Panc1 (cell line): ENCODE measurements at places on chromosomes 2 and 18. TPM values are rescaled to one million over a fixed set of nuclear protein-coding genes. Genes with fewer than 3 reads are reported as not detected.

GLI2 gene
- 6.2 TPM for total RNA-seq

DNA sequence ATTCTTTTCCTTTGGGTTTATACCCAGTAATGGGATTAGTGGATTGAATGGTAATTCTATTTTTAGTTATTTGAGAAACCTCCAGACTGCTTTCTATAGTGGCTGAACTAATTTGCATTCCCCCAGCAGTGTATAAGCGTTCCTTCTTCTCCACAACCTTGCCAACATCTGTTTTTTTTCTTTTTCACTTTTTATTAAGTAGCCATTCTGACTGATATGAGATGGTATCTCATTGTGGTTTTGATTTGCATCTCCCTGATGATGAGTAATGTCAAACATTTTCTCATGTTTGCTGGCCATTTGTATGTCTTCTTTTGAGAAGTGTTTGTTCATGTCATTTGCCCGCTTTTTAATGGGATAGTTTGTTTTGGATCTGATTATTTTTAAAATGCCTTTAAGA lies 64.1 kb upstream of the MEIS1 start:
- no peaks in the 10 kb centered on the region; the same call in 1 of the 2 replicates for H3K27me3 ChIP-seq
- H3K27ac ChIP-seq, result no peak overlapping the region
- H3K4me3 ChIP-seq, result no peak overlapping the region
- no peaks in the 10 kb centered on the region; the same call in 1 of the 2 replicates for H3K36me3 ChIP-seq
- no peaks in the 10 kb centered on the region; the same call in 1 of the 2 replicates for H3K4me1 ChIP-seq

NT5C1B gene
- total RNA-seq, result not detected

GRCh38 chr18:56067214-56067894 lies 479.4 kb upstream of the TCF4 start:
- no peaks in the 10 kb centered on the region for H3K36me3 ChIP-seq
- DNase-seq, result no peak
- H3K27me3 ChIP-seq, result no peaks in the 10 kb centered on the region
- no peak overlapping the region for H3K27ac ChIP-seq
- H3K4me3 ChIP-seq, result no peak overlapping the region
- no peaks in the 10 kb centered on the region for H3K4me1 ChIP-seq

- no peak overlapping the region for H3K27ac ChIP-seq
- no peaks in the 10 kb centered on the region for H3K27me3 ChIP-seq
- H3K36me3 ChIP-seq, result no peaks in the 10 kb centered on the region
- no peaks in the 10 kb centered on the region for H3K4me1 ChIP-seq
Measured at GRCh38 chr18:55250768-55251173, 291.5 kb upstream of the CCDC68 start.

- no peaks in the 10 kb centered on the region for H3K4me1 ChIP-seq
- H3K27me3 ChIP-seq, result peaks cover 14% of the 10 kb centered on the region
- no peak overlapping the region for H3K4me3 ChIP-seq
- no peaks in the 10 kb centered on the region for H3K36me3 ChIP-seq
Measured at GRCh38 chr2:31231571-31232302, 2.2 kb upstream of the EHD3 start.

DNA sequence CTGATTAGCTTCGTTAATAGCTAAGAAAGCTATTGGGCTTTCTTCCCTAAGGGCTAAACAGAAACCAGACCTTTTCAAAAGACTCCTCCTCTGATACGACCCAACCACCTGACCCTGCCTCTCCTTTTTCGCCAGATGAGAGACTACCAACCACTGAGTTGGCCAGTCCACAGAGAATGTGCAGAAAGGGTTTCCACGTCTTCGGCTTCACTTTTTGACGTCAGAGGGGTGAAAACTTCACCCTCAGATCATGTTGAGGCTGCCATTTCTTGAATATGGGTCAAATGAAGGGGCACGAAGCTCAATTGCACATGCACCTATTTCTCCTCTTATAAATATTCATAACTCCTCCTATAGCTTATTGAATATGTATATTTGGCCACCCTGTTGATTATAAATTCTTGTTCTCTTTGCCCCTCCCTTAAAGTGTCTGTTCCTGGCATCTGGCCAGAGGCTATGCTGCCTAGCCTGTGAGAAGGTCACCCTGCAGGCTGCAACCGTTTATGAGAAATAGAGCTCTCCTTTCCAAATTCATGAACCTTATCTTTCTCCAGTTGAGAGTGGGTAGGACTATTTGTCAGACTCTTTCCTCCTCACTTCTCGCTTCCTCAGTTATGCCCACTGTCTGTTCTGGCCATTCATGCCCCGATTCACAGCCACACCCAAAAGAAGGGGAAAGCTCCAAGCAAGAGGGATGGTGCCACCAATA lies 301.6 kb downstream of the STK39 start:
- no peak overlapping the region for H3K27ac ChIP-seq
- DNase-seq, result no peak
- no peak overlapping the region for H3K4me3 ChIP-seq
- H3K36me3 ChIP-seq, result no peaks in the 10 kb centered on the region
- no peaks in the 10 kb centered on the region for H3K4me1 ChIP-seq

GRCh38 chr2:84856787-84857186 lies 24.1 kb downstream of the TRABD2A start:
- no peak overlapping the region for H3K27ac ChIP-seq
- H3K27me3 ChIP-seq, result no peaks in the 10 kb centered on the region

FAM168B gene
- 137 TPM for total RNA-seq

DNA sequence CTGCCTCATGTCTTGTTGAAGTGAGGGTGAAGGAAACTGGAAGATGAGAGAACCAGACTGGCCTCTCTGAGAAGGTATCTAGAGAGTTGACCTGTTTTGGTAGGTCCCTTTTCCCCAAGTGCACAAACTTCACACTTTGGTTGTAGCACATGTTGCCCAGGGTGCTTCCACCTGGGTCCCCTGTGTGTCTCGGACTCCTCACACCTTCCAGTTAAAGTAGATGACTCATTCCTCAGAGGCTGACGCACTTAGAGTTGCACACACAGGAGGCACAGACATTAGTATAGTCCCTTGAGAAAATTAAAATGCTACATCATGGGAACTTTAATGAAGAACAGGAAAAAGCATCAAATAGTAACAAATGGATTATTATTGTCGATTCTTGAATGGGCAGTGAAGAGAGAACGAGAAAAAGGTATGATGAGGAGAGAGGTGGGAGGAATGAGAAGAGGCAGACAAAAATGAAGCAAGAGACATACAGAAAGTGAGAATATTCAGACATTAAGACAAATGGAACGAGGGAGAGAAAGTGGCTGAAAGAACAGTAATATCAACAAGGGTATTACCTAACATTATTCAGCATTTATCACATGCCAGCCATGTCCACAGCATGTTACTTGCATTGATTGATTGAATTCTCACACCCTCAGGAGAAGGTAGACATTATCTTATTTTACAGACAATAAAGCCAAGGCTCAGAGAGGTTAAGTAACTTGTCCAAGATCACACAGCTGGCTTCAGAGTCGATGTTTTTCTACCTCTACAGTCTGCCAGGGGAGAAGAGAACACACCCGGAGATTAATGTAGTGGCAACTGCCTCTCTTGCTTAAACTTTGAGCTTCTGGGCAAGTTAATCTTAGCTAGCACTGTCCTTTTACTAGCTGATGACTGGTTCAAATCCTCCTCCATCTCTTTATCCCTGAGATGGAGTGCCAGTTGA lies 68.6 kb downstream of the FHOD3 start:
- no peaks in the 10 kb centered on the region for H3K4me1 ChIP-seq
- no peak overlapping the region for H3K27ac ChIP-seq
- no peak for DNase-seq
- H3K27me3 ChIP-seq, result no peaks in the 10 kb centered on the region
- H3K4me3 ChIP-seq, result no peak overlapping the region
